PC-3 (cell line): ENCODE measurements at places on chromosomes 4 and X. TPM values are rescaled to one million over a fixed set of nuclear protein-coding genes. Genes with fewer than 3 reads are reported as not detected.

The KIF4A gene
- 35.8 and 43.5 TPM in 2 replicates for total RNA-seq

The NR3C2 gene
- 1.2 and 2.8 TPM in 2 replicates for total RNA-seq

The PABPC1L2A gene
- total RNA-seq = not detected in 2 replicates

The CT45A5 gene
- total RNA-seq = not detected in 2 replicates

The RRH gene
- total RNA-seq = 0.18 and 0.29 TPM in 2 replicates
